ENCODE measurements at places on chromosomes 16 and 17. TPM values are rescaled to one million over a fixed set of nuclear protein-coding genes. Genes with fewer than 3 reads are reported as not detected.

PIRT gene
- polyA plus RNA-seq: not detected

AHSP gene
- 4.4 TPM for polyA plus RNA-seq

IRX3 gene
- polyA plus RNA-seq: 26.6 TPM

CCL23 gene
- polyA plus RNA-seq: not detected

AIPL1 gene
- polyA plus RNA-seq: not detected

TUFM gene
- 220 TPM for polyA plus RNA-seq

CCL7 gene
- not detected for polyA plus RNA-seq

CDRT15 gene
- 0.43 TPM for polyA plus RNA-seq
